ENCODE measurements at places on chromosomes 12 and 14.
A peak's percentile ranks its signal among the peaks of the same experiment; 100 is the strongest.

DNA sequence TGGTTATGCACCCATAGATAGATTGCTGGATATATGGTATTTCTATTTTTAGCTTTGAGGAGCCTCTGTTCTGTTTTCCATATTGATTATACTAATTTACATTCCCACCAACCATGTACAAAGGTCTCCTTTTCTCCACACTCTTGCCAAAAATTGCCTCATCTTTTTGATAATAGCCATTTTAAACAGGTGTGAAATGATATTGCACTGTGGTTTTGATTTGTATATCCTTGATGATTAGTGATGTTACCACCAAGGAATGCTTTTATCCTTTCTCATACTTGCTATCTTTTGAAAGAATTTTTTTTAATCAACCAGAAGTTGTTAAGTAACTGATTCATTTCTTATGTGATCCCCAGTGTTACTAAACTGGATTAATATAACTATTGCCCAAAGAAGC lies 60.0 kb downstream of the BBS10 start:
- DNase-seq = no peak

GRCh38 chr12:59689776-59690175 lies 93.9 kb downstream of the SLC16A7 start:
- no peak for DNase-seq

DNA sequence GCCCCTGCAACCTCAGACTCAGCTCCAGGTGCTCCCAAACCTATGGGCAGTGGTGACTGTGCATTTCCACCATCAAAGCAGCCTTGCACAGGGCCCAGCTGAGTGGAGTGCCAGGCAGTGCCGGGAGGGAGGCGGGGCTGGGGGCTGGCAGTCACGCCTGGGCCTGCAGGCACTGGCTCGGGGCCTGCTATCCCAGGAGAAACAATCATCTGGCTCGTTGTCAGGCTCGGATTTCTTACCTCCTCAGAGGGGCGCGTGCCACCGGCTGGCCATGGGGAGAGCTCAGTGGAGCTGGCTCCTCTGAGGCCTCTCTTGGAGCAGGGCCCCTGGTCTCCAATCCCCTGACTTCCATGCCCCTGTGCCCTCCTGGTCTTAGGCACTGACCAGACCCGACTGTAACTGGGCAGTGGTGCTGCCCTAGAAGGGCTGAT lies 20.2 kb upstream of the PPP1R13B start:
- peak; percentile 16 for DNase-seq

DNA sequence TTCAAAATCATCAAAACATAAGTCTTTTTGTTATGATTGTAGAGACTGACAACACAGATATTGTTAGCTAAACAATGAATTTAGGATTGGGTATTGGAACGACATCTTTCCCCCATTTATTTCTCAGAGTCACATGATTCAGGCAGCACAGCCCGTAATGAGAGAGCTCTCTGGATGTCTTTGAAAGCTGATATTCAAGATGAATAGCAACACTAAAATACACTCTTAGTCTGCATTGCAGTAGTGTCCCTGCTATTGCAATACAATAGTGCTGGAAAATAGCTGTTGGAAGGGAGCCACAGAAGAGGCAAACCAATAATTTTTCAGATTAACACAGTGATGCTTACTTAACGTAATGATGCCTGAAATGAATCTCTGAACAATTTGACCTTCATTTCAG lies 9.9 kb downstream of the GTSF1 start:
- DNase-seq = no peak

DNA sequence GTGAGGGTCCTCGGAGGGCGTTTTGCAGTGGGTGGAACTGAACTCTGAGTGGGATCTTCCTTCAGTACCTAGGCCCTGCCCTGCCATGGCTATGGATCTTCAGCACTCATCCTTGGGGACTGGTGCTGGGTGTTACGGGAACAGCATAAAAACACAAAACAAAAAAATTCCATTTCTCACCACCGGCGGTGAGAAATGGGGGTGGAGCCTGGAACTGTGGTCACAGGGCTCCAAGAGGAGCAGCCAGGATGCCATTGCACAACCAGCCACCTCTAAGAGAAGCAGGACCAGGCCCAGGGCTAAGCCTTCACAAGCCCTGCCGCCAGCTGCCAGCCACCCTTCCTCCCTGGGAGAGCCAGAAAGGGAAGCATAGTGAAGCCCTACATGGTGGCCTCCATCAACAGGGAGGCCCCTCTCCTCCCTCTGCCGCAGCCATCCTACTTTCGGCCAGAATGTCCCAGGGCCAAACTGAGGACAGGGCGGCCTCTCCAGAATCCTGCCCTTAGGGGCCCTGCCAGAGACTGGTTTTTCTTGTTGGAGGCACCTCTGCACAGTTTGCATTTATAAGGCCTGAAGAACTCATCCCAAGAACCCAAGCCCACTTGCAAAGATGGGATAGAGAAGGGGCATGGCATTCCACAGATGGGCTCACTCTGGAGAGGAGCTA lies 76.5 kb downstream of the VCPKMT start:
- DNase-seq = no peak

GRCh38 chr12:68122236-68122920 lies 37.2 kb downstream of the IFNG start:
- no peak for DNase-seq

DNA sequence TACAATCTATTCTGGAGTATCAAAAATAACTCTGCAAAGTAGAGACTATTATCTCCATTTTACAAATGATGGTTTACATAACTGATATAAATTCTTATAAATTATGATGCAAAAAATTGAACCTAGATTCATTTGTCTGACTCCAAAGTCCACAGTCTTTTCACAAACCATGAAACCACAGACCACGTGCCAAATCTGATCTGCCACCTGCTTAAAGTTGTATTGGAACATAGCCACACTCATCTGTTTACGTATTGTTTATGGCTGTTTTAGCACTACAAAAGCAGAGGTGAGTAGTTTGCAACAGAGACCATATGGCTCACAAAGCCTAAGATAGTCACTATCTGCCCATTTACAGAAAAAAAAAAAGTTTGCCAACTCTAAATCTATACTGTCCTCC lies 105.3 kb downstream of the KCNH5 start:
- DNase-seq = peak; percentile 2

- no peak for DNase-seq
These were observed 19.6 kb downstream of the PELI2 start for GRCh38 chr14:56137849-56138248.

- no peak for DNase-seq
These were observed 29.1 kb upstream of the KCNK10 start for GRCh38 chr14:88351966-88352691.

DNA sequence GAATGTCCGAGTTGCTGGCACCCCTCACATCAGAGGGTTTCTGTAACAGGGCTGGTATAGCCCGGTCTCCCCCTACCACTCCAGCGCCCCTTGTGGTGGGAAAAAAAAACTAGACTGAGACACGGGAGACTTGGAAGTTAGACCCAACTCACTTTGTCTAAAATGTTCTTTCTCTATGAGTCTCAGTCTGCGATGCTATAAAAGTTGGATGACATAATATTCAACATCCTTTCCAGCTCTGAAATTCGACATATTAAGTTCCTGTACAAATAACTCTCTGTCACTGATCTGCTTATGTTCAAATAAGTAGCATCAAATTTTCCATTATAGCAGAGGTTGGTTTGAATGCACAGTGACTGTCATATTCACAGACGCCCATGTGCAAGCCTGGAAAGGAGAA lies 25.7 kb upstream of the TC2N start:
- DNase-seq = no peak

- DNase-seq = no peak
These were observed 699.9 kb downstream of the C12orf50 start for GRCh38 chr12:87329076-87329863.

DNA sequence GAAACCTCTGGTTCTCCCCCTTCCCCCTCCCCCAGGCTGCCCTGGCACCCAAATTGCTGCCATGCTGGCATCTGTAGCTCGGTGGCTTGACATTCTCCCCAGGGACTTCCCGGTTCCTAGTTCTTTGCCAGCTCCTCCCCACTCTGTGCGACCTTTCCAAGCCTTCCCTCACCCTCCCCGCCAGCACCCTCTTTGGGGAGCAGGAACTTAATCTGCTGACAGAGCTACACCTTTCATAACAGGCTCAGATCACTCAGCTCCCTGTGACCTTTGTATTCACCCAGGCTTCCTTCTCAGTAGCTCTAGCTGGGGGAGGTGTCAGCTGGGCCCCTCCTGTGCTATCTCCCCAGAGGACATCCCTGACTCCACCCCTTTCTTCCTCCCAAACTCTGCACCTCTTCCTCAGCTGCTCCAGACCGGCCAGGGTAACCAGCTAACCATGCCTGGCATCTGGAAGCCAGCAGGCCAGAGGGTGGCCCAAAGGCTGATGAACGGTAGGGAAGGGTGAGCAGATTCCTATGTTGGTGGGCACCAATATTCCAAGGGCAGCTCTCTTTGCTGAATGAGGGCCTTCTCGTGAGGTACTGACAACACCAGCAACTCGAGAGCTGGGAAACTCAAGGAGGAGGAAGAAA lies 1.8 kb upstream of the COX14 start:
- DNase-seq = no peak

- DNase-seq = no peak
These were observed 62.6 kb upstream of the NTF3 start for GRCh38 chr12:5369298-5369697.

- no peak for DNase-seq
These were observed 2.6 kb downstream of the SIX4 start for GRCh38 chr14:60721326-60722106.

GRCh38 chr14:95049952-95050351 lies 107.4 kb downstream of the DICER1 start:
- DNase-seq = no peak

- DNase-seq = no peak
These were observed 52.9 kb downstream of the GNS start for GRCh38 chr12:64706306-64706705.

DNA sequence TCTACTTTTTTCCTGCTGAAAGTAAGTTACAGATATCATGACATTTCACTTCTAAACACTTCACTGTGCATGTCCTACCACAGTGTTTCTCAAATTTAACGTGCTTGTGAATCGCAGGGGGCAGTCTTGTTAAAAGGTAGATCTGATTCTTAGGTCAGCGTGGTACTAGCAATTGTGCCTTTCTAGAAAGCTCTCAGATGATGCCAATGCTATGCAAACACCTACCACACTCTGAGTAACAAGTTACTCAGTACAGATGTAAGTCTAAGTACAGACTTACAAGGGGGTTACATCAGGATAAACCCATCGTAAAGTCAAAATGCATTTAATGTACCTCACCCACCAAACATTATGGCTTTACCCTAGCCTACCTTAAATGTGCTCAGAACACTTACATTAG lies 22.4 kb downstream of the TM7SF3 start:
- DNase-seq = no peak

- DNase-seq = no peak
These were observed 6.9 kb downstream of the FBXO34 start for GRCh38 chr14:55277972-55278740.

- no peak for DNase-seq
These were observed 414.3 kb downstream of the BCAT1 start for GRCh38 chr12:24534622-24535021.

- DNase-seq = peak; percentile 3
These were observed 20.1 kb downstream of the APOBEC1 start for GRCh38 chr12:7645395-7646177.

- DNase-seq = no peak
These were observed 16.4 kb upstream of the ARID4A start for GRCh38 chr14:58281969-58282368.

DNA sequence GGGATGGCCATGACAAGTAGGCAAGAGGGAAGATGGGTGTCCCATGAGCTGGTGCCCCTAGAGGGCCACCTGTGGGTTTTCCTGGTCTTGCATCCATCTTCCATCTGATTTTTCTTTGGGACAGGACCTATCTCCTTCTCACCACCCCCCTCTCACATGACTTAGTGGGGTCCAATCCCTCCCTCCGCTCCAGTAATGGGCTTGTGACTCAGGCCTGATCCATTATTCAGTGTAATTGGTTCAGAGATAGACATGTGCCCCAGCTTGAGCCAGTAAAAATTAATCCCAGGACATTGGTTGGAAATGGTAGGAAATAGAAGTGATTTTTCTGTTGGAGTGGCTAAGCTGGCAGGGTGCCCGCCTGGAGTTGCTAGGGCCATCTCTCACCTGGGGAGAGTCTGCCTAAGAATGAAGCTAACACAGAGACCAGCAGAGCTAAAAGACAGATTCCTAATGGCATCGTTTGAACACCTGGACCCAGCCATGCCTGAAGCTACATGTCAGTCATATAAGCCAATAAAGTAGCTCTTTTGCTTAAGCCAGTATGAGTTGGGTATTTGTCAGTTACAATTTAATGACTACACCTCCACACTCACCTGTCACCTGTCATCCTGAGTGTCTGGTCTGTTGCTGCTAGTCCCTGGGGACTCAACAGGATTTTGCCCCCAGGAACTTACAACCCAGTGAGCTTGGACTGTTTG lies 14.7 kb downstream of the RASAL1 start:
- peak; percentile 87 for DNase-seq

DNA sequence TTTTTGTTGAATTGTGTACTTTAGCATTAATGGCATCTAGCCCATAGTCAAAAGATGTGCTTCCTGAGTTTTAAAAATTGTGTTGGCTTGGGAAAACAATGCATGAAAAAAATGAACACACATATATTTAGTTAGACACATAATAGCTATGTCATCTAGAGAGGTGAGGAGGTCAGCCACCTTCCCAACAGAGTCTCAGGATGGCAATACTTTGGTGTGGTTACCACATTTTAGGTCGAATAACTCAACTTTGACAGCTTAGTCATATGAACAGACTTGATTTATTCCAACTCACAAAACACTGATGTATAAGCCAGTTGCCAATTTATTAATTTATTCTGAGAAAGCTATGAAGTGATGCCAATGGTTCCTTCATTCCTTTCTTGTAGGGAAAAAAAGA lies 114.0 kb downstream of the ETNK1 start:
- no peak for DNase-seq

DNA sequence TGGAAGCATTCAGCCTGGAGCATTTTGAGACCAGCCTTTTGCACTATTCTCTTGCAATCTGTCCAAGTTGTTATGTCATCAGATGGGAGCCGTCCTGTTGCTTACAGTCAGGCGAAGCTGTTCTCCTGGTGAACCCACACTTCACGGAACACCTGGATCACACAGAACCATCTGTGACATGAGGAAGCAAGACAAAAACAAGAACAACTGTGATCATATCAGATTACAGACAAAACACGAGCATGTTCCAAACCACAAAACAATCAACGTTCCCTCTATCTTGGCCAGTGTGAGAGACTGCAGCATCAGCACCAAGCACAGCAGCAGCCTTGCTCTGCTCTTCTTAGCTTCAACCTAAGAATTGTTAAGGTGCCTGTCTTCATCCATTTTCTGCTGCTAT lies 180.5 kb upstream of the SFSWAP start:
- no peak for DNase-seq

DNA sequence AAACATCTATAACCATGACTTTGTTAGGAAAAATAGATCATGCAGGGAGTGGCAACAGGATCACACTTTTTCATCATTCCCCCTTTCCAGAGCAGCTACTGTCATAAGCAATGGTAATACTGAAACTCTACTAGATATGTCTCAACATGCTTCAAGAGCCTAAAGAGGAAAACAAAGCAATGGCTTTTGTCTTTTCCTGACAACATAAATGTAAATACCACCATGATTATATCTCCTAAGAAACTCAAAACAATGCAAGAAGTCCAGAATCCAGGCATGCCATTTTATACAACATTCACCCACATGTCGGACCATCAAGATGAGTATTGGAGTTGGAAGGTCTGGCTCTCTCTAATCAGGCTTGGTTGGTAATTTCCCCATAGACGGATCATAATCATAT lies 78.7 kb downstream of the KIF21A start:
- no peak for DNase-seq

GRCh38 chr12:67618303-67618702 lies 30.2 kb upstream of the DYRK2 start:
- no peak for DNase-seq

- DNase-seq = no peak
These were observed 113.7 kb upstream of the RTL1 start for GRCh38 chr14:101017209-101017608.
